HTR-8/SVneo (cell line): ENCODE measurements at places on chromosomes 12 and 14.

DNA sequence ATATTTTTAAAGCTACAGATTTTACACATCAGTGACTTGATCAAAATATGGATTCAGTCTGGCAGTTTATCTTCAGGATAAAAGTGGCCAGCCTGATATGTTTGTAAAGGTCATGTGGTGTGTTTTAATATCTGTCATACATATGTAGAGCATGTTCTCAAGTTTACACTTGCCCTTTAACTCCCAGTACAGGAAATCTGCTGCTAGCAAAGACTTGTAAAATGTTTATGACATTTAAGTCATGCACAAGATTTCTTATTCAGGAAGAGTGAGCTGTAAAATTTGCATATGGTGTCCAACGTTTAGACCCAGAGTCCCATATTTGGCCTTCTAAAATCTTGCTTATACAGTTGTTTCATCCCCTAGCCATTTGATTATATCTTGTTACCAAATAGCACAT, 197.5 kb upstream of the FLRT2 start:
- no peak for DNase-seq

DNA sequence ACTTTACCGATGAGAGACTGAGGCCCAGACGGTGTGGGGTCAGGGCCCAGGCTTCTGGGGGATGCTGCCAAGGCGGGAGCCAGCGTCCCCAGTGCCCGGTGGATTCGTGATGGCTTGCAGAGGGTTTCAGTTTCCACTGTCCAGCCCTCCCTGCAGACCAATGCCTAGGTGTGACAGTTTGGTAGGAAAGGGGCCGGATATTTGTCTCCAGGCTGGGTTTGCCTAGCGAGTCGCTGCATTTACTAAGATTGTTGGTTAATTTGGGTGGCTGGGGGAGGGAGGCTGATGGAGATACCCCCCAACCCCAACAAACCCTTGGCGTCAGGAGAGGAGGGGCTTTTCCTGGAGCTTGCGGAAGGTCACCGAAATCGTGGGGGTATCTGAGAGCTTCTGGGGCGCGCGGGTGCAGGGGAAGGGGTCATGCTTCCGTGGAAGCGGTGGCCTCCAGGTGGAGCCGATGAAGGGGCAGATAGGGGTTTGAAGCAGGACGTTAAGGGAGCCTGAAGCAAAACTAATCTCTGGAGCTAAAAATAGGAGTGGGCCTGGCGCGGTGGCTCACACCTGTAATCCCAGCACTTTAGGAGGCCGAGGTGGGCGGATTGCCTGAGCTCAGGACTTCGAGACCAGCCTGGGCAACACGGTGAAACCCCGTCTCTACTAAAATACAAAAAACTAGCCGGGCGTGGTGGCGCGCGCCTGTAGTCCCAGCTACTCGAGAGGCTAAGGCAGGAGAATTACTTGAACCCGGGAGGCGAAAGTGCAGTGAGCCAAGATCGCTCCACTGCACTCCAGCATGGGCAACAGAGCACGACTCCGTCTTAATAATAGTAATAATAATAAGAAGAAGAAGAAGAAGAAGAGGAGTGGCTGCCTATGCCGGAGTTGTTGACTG, 1.1 kb upstream of the CDC42BPB start:
- peak; percentile 33 for DNase-seq

DNA sequence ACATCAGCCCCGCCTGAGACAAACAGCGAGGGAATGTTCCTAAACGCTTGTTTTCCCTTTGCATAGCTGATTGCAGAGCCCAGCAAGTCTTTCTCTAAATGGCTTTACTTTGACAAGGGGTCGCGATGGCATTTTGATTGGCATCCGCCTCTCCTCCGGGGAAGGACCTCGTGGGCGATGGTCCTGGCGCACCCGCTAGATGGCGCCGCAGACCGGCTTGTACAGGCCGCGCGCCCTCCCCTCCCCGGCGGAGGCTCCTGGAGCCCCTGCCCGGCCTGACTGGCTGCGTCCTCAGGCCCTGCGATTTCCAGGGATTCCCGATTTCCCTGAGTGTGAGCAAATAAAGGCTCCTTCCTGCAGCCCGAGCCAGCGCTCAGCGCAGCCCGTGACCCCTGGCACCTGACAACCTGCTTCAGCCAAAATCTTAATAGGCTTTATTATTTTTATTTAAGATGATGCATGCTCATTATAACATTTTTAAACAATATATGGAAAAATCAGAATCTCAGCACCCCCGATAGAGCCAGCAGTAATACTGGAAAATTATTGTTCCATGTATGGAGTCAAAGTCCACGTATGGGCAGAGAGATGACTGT, 468.3 kb downstream of the AACS start:
- peak; percentile 14 for DNase-seq

GRCh38 chr14:67675219-67675582, 769 bp upstream of the VTI1B start:
- no peak for DNase-seq

GRCh38 chr12:15208871-15209656, 12.2 kb downstream of the RERG start:
- no peak for DNase-seq

DNA sequence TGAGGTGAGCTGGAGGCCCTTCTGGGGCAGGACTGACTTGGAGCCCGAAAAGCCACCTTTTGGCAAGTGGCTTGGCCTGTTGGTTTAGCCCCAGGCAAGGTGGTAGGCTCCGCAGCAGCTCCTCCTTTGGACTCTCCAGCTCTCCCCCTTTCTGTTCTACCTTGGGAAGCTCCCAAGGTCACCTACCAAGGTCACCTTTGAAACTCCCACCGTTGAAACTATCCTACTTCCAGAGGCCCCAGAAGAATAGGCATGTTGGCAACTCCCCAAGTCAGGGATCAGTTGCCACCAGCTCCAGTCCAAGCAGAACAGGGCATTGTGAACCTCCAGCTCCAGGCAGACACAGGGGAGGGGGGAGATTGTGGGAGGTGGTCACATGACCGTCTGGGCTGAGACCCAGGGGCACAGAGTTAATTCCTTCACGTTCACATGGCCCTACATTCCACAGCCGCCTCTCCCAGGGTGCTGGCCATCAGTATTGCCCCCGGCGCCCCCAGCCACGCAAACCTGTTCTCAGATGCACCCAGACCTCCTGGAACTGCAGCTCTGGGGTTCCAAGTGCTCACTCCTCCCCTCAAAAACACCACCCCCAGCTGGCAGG, 14.4 kb downstream of the IRF2BPL start:
- peak; percentile 72 for DNase-seq

DNA sequence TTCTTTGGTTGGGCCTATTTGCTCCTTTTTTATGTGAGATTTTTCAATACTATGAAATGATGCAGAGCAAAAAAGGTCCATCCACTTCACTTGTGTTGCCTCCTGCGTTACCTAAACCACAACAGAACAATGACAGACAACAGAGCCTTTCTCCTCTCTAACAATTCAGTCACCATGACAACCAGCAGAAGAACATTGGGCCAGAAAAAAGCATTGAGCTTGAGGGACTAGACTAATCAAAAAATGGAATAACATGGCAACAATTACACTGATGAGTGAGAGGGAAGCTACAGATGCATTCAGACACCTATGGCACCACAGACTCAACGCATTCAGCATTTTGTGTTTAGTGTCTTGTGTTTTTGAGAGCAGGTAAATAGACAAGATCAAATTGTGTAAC, 44.6 kb upstream of the PTCSC3 start:
- DNase-seq = no peak

GRCh38 chr12:42213023-42213422, 25.0 kb downstream of the YAF2 start:
- peak; percentile 42 for DNase-seq

DNA sequence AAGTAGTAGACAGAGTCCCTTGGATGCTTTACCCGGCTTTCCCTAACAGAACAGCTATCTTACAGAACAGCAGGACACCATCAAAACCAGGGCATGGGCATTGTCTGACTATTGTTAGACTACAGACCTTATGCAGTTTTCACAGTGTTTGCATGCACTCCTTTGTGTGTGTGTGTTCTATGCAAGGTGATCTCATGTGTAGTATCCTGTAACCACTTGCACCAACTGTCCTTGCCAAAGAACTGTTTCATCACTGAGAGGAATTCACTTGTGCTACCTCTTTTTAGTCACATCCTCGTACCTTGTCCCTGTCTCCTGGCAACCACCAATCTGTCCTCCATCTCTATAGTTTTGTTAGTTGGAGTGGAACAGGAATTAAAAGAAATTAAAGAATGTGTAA, 183.6 kb upstream of the PZP start:
- no peak for DNase-seq

GRCh38 chr12:46903058-46903457, 77.3 kb upstream of the SLC38A4 start:
- no peak for DNase-seq

DNA sequence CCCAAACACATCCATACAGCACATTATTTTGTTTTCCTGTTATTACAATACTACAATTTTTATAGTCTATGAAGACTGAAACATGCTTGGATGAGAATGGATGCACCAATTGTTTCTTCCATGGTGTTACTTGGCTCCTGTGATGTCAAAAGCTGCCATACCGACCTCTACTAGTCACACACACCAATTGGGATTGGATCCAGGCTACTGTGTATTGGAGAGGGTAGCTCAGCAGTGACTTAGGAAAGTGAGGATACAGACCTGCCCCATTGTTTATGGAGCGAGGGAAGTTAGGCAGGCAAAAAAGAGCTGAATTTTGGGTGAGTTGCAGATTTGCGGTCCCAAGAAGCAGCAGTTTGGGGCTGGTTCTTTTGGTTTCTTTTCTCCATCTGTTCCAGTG, 30.8 kb upstream of the AKAP6 start:
- no peak for DNase-seq

DNA sequence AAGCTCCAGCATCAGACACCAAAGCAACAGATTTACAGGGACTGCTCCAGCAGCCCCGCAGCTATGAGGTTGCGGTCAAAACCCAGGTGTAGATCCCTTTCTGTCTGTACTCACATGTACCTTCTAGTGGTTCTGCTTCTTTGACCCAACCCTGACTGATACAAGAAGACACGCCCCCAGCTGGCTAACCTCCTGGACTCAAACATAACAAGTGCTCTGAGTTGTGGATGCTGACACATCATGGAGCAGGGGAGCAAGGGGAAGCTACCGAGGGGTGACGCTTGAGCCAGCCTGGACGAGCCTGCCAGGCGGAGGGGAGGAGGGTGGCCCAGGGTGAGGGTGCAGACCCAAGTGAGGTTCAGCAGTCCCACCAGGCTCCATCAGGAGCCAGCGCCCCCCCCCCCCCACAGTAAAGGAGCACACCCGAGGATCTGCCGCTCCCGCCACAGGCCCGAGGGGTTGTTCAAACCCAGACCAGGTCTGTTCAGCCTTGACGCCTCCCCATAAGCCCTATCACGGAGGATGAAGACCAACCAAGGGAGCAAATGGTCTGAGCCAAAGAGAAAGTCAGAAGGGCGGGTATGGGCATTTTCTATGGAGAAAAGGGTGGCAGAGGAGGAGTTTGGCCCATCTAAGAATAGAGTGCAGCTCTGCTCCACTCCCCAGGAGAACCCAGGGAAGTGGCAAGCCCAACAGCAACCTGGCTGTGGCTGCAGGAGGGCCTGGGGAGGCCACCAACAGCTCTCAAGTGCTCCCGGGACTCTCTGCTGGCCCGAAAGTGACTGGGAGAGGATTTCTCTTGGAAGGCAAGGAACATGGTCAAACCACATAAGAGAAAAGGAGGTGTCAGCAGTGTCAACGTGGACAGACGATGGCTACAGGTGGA, 229.4 kb downstream of the BCL11B start:
- no peak for DNase-seq

DNA sequence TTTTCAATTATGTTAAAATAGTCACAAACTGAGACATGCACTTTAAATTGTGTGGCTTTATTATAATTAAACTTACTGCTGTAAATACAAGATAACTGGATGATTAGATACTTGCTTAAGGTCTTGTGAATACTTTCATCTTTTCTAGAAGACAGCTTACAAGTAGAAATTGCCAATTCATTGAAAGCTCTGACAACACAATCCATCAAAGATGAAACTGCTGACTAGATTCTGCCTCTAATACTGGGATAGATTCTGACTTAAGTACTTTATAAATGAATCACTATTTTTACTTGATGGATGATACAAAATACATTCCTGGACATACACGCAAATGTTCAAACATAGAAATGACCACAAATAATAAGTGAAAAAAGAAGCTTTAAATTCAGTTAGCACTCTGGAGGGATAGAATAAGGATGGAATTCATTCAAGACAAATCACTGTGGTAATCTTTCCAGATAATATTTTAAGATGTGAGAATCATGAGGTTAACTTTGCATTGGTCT, 876.8 kb downstream of the RPS29 start:
- no peak for DNase-seq

DNA sequence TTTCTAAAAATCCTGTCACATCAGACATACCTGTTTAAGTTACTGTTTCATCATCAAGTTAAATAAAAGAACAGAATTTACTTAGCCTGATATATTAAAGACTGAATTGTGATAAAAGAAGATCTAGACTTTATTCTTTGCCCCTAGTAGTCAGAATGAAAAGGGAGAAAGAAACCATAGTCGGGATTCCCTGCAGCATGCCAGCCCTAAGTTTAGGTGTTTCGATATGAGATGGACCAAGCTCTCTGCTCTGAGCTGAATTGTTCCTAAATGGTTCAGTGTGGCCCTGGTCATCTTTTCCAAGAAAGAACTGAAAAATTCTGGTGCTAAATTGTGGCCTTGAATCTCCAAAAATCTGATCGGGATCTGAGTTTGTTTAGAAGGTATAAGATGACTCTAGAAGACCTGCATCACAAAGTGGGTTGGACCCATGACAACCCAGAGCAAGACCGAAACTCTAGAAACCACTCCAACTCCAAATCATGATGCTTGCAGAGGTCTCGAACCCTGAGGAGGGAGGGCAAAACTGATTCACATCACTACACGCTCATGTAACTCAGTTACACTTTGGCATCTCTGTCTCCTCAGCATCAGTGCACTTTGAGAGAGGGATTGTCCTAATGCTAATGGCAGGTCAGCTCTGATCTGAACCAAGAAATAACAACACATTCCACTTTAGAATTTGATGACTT, 15.7 kb downstream of the PTGER2 start:
- DNase-seq = no peak

- DNase-seq = no peak
Observed at GRCh38 chr14:36028218-36028617, 148.3 kb downstream of the PTCSC3 start.

DNA sequence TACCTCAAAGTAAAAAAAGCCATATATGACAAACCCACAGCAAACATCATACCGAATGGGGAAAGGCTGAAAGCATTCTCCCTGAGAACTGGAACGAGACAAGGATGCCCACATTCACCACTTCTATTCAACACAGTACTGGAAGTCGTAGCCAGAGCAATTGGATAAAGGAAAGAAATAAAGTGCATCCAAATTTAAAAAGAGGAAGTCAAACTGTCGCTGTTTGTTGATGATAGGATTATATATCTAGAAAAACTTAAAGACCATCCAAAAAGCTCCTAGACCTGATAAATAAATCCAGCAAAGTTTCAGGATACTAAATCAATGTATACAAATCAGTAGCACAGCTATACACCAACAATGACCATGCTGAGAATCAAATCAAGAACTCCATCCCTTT, 5.2 kb downstream of the NDUFA12 start:
- no peak for DNase-seq

DNA sequence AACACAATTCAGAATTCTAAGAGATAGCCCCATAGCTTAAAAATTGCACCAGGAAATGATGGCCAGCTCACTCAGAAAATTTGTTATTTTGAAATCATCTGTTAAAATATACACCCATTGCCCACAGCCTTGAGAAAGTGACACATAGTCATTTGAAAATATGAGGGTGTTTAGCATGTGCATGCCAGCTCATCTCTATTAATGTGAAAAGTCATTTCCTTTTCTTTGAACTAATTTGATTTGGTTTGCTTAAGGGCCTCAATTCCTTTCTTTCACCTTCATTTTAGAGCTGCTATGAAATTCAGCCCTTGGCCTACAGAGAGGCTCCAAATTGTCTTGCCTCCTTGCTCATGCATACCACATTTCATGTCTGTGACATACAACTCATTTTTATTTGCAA, 241.4 kb downstream of the PHLDA1 start:
- DNase-seq = no peak

- DNase-seq = no peak
Observed at GRCh38 chr14:104461676-104462449, 117.7 kb upstream of the C14orf180 start.
